Hippocampal formation (tissue), 2 donors: ENCODE measurements at places on chromosomes 3 and 15.

DNA sequence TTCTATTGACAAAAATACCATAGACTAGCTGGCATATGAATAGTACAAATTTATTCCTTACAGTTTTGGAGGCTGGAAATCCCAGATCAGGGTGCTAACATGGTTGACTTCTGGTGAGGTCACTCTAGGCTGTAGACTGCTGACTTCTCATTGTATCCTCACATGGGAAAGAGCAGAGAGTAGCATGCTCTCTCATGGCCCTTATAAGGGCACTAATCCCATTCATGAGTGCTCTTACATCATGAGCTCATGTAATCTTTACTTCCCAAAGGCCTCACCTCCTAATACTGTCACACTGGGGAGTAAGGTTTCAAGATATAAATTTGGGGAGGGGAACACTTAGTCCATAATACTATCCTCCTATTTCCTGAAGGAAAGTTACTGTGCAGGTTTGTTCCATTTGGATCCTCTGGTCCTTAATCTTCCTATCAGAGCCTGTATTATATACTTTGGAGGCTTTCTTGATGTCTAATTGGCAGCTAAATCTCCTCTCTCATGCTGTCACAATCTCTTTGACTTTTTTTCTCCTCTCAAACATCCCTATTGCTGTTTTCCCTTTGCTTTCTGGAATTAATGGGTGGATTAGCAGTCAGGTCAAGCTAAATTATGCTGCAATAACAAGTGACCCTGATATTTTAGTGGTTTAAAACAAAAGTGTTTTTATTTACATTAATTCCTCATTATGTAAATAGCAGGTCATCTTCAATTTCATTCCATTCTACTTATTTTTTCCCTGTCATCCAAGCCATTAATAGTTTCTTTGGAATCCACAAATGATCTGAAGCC, 23.1 kb upstream of the LEKR1 start:
- no peak for DNase-seq

GRCh38 chr3:65052101-65052500, 364.3 kb upstream of the ADAMTS9 start:
- DNase-seq, result no peak

- no peak for DNase-seq
These were observed 15.7 kb upstream of the PRR23E start for GRCh38 chr3:127177226-127177625.

DNA sequence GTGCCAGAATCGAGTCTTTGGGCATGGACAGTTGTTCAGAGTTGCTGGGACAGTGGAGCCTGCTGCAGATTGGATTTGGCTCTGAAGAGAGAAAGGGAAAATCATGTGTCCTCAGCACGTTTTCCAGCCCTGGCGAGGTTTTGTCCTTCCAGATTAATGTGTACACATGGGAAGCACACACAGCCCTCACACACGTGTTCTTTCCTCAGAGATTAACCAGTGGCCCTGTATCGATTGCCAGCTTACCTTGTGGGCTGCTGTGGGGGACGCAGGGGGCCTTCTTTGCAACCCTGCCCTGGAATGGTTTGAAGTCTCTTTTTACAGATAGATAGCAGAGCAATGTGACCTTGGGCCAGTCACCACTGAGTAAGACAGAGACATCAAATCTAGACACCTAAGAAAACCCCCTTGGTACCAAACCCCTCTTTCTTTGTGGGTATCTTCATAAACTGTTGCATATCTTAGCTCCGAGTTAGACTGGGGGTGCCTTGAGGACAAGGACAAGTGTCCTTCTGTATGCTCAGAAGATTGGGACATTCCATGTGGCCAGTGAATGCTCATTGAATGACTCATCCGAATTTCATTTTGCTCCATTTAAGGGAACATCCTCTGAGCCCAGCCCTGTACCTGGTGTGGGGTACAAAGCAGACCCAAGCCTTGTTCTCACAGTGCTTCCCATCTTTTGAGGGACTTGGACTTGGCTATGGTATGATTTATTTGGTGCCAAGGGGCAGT, 48.0 kb downstream of the SMAD6 start:
- DNase-seq, result no peak

DNA sequence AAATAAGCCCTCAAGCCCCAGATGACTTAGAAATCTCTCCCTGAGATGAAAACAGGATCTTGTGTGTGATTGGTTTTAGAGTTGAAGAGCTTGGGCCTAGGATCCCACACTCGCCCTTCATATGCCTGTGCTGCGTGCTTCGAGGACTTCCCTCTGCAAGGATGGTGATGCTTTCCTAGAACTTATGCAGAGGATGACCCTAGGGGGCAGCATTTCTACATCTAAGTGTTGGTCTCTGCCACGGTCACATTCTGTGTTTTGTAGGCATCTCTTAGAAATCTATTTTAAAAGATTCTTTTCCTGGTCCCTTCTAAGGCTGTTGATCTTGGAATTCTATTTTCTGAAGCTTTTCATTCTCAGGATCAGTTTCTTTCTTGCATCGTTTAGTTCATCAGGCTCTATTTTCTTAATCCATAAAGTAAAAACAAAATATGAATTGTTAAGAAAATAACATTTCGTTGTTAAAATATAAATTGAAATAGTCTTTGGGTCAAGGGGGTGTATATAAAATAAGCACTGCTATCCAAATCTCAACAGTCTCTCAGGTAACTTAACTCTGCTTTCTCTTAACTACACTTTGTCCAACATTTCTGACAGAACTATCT, 45.7 kb downstream of the WDR76 start:
- peak; percentile 54 for DNase-seq

GRCh38 chr3:58206406-58207011, 4.3 kb downstream of the DNASE1L3 start:
- no peak for DNase-seq

DNA sequence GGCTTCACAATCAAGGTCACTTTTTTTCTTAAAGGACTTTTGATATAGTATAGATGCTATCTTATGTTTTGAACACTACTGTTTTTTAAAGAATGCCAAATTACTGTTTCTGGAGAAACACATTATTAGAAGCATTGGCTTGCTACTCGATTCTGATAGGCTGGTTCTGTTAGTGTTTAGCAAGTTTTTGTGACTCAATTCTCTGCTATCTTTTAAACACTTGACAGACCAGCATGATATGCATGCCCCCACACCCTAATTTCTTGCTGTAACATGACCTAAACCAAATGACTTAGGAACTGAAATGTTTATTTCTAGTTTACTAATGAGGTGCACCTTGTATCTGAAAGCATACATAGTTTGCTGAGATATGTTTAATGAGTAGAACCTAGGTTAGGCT, 5.5 kb upstream of the IL20RB start:
- DNase-seq, result no peak

- no peak for DNase-seq
These were observed 308.1 kb downstream of the CHST2 start for GRCh38 chr3:143427631-143428030.

- no peak for DNase-seq
These were observed 2.0 kb downstream of the WNT7A start for GRCh38 chr3:13877911-13878280.

- no peak for DNase-seq
These were observed 675 bp downstream of the RBM15B start for GRCh38 chr3:51391566-51392354.

DNA sequence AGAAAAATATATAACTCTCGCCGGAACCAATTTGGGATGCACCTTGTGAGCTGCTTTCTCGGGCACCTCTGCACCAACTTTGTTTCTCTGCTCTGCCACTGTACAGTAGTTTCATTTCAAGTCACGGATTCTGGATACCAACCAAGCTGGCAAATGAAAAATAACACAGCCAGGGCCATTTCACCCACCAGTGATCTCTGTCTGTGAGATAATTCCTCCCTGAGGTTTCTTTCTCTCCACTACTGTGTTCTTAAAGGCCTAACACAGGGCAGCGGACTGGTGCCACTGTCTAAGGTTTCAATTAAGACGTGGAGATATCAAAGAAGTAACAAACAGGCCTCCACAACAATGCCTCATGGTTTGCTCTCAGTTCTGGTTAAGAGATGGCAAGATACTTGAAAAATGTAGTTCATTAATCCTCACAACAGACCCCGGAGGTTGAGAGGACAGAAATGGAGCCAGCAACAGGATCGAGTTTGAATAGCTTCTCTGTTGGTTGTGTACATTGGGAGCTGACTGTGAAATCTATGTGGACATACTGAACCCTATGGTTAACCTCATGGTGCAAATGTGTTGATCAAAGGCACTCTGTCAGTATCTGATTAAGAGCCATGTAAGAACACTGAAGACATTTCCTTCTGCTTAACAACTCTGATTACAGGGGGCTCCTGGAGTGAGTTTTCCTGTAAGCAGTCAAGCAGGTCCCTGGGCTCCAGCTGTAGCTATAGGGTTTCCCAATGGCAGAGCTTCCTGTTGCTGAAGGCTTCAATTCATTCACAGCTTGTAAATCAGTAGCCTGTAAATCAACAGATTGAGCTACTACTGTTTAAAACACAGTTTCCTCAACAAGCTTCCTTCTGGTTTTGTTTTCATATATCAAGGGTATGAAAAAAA, 470.5 kb downstream of the EPHA3 start:
- no peak for DNase-seq
